ENCODE measurements at places on chromosomes 7 and 10. TPM values are rescaled to one million over a fixed set of nuclear protein-coding genes. Genes with fewer than 3 reads are reported as not detected.
A peak's percentile ranks its signal among the peaks of the same experiment; 100 is the strongest.

The SLC18A3 gene
- not detected for total RNA-seq

The BRAT1 gene
- total RNA-seq, result 20.1 TPM

The SPDYE6 gene
- not detected for total RNA-seq

The ADIRF gene
- 142 TPM for total RNA-seq

DNA sequence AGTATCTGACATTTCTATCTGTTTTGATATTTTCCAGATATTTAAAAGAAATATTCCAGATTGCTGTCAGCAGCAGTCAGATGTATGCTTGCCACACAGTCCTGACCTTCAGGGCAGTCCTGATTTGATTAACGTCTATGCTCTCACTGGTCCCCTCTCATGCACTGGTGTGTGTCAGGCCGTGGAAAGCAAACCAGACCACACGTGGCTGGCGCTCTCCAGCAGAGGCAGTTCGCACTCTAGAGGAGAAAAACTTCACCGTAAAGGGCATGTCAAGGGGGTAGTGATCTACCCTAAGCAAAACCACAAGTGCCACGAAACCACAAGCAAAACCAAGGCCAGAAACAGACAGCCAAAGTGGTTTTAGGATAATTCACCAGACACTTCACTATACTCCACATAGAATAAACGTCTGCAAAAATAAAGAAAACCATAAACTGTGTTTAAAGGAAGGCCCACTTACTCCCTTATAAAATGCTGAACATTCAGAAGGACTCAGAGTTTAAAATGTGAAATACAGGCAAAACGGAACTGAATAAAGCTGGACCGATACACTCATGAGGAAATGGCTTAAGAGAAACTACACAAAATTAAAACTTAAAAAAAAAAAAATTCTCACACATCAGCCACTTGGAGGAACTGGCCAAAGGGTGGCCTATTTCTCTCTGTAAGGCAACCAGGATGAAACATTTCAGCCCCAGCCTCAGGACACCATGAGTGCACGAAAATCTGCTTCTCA, 26.4 kb downstream of the PARP12 start:
- H3K4me1 ChIP-seq, result peaks cover 4% of the 10 kb centered on the region
- H3K27ac ChIP-seq, result no peak overlapping the region
- H3K27me3 ChIP-seq, result no peaks in the 10 kb centered on the region
- DNase-seq, result no peak

DNA sequence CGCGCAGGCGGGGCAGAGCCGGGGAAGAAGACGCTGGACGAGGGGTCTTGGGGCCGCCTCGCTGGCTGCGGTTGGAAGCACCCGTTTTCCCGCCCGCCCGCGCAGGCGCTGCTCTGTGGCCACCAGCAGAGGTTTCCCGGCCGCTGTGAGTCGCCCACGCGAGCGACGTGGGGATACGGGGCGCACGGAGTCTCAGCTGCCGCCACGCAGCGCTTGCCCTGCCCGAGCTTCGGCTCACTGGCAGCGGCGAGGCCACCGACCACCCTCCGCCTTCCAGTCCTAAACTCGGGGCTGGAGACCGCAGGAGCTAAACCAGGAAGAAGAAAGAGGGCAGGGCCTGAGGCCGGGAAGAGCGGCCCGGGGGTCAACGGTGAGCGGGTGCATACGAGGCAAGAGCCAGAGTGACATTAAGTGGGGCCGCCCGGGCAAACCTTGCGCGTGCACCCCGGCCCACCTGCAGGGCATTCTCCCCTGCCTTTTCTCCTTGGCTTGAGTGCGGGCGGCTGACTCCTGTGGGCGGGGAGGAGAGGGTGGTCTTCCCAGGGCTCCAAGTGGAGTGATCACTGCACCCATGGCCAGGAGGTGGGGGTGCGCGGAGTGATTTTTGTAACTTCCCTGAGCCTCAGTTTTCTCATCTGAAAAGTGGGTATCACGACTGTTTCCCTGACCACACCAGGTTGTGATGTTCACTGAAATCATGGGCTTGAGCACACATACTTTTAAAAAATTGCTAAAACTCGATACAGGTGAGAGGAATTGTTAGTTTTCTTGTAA, 7.1 kb upstream of the EMX2 start:
- no peak overlapping the region for H3K4me3 ChIP-seq
- H3K27me3 ChIP-seq, result peaks cover 74% of the 10 kb centered on the region
- H3K27ac ChIP-seq, result no peak overlapping the region
- H3K4me1 ChIP-seq, result no peaks in the 10 kb centered on the region
- DNase-seq, result no peak
- no peaks in the 10 kb centered on the region for H3K36me3 ChIP-seq

- DNase-seq, result no peak
- H3K36me3 ChIP-seq, result peaks cover 20% of the 10 kb centered on the region
- no peak overlapping the region for H3K27ac ChIP-seq
- H3K4me1 ChIP-seq, result peaks cover 20% of the 10 kb centered on the region
- H3K4me3 ChIP-seq, result no peak overlapping the region
Measured at GRCh38 chr10:131944412-131944811, 37.3 kb downstream of the BNIP3 start.

DNA sequence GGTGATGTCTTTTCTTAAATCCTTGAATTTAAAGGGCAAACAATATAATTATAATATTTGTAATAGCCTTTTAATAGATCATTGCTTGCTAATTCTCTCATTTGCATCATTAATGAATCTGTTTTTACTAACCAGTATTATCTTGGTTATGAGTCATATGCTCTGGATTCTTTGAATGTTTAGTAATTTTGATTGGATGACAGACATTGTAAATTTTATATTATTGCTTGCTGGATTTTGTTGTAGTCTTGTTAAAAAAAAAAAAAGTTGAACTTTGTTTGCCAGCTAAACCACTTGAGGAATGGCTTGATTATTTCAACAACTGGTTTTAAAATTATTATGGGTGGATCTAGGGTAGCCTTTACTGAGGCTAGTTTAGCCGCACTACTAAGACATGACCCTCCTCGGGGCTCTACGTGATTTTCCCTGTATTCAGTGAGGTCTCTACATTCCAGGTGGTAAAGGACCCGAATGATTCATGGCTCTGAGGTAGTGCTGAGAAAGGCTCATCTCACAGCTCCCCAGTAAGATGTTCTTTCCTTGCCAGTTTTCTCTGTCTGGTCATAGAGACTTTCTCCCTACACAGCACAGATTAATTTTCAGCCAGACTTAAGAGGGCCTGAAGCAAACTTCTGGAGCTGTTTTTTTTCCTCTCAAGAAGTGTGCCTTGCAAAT, 8.5 kb downstream of the C10orf90 start:
- no peak overlapping the region for H3K27ac ChIP-seq
- peak; percentile 16 for DNase-seq
- no peaks in the 10 kb centered on the region for H3K4me1 ChIP-seq
- H3K27me3 ChIP-seq, result no peaks in the 10 kb centered on the region
- H3K4me3 ChIP-seq, result no peak overlapping the region

DNA sequence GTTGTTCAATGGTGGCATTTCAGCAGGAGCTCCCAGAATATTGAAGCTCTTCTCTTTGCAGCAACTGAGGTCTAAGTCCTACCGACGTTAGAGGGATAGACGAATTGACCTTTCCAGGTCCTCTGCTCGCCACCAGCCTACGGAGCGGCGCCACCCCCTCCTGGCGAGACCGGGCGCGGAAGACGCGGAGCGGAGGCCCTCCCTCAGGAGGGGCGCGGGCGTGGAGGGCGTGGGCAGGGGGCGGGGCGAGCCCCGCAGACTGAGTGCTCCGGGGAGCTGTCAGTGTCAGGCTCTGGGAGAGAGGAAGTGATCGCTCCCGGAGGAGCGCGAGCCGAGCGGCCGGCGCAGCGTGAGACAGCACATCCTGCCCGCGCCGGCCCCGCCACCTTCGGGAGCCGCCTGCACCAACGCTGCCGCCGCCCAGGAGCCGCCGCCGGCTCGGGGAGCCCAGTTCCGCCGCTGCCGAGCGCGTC, at the start of gene DYNC1I1:
Gene DYNC1I1 (plus strand): TSS at position 257 of the 473 bp plus-strand sequence. CDS start 32,176 bp downstream, outside the sequence.
- H3K36me3 ChIP-seq, result no peaks in the 10 kb centered on the region
- H3K4me1 ChIP-seq, result no peaks in the 10 kb centered on the region
- H3K27me3 ChIP-seq, result no peaks in the 10 kb centered on the region

DNA sequence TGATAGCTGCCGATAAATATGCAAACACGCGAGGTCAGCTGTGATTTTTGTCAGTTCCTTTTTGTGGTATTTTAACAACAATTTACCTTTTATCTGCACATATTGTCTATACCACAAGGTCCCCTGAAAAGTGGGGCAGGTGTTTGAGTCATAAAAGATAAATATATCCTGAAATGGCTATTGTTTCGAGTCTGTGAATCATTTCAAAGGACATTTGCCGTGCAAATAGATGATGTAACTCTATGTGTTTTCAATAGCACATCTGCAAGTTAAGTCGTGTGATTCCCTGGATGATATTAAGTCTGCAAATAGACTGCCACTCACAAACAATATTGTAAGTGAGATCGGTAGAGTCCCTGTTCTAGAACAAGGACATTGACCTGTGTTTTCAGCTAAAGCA, 193.0 kb upstream of the PITRM1 start:
- H3K36me3 ChIP-seq, result no peaks in the 10 kb centered on the region
- H3K4me3 ChIP-seq, result no peak overlapping the region
- H3K4me1 ChIP-seq, result no peaks in the 10 kb centered on the region
- no peaks in the 10 kb centered on the region for H3K27me3 ChIP-seq

DNA sequence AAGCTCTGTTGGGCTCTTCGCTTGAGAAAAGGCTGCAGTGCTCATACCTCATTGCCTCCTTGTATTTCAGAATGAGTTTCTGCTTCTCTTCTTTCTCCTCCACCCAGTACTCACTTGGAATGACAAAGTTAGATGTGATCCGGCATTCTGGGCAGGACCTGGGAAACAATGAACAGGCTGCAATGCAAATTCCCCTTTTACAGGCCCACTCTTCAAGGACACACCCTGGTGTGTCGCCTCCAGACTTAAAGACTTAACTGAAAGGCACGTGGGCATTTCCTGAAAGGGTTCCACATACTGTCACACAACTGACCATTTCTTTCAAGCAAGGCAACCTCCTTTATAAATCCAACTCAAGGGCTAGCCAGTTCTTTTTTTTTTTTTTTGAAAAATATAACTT, 23.6 kb downstream of the MKRN1 start:
- H3K27me3 ChIP-seq, result no peaks in the 10 kb centered on the region
- peaks cover 6% of the 10 kb centered on the region for H3K36me3 ChIP-seq
- no peak overlapping the region for H3K27ac ChIP-seq
- no peak overlapping the region for H3K4me3 ChIP-seq
- DNase-seq, result no peak

- no peaks in the 10 kb centered on the region for H3K4me1 ChIP-seq
- H3K4me3 ChIP-seq, result no peak overlapping the region
- no peaks in the 10 kb centered on the region for H3K27me3 ChIP-seq
- H3K36me3 ChIP-seq, result no peaks in the 10 kb centered on the region
Measured at GRCh38 chr10:127983344-127984100, 76.6 kb downstream of the PTPRE start.

- H3K4me1 ChIP-seq, result no peaks in the 10 kb centered on the region
- DNase-seq, result no peak
- H3K36me3 ChIP-seq, result no peaks in the 10 kb centered on the region
- no peak overlapping the region for H3K4me3 ChIP-seq
- H3K27me3 ChIP-seq, result no peaks in the 10 kb centered on the region
Measured at GRCh38 chr7:18132811-18133210, 105.2 kb upstream of the PRPS1L1 start.

DNA sequence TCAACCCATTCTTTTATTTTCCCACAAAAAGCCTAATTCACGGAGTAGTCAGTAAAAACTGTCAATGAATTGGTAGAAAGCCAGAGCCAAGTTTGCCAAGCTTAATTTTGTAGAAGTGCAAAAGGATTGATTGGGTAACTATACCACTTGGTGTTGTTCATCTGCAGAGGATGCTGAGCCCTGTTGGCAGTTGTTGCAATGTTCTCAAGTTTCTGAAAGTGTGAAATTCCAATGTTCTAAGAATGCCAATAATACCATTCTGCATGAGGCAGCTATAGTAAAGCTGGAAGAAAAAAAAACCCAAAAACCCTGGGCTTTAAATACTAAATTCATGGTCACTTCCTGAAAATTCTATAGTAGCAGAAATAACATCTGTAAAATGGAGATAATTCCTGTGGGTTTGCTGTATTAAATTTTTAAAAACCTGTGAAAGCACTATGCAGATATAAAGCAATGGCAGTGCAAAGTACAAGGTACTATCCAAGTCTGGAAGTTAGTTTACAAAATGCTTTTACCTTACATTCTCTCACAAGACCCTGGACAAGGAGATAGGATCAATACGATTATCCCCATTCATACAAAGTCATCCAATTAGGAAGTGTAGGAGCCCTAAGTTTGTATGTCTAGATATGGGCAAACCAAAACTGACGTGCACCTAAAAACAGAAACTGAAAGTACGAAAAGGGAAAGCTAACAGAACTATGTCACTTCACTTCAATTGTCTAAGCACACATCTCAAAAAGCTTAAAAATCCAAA, 6.0 kb upstream of the PON1 start:
- no peaks in the 10 kb centered on the region for H3K36me3 ChIP-seq
- H3K27ac ChIP-seq, result no peak overlapping the region
- DNase-seq, result peak; percentile 16
- no peaks in the 10 kb centered on the region for H3K27me3 ChIP-seq
- peak overlapping the region; percentile 16 for H3K4me3 ChIP-seq

- H3K36me3 ChIP-seq, result no peaks in the 10 kb centered on the region
- DNase-seq, result no peak
- H3K27me3 ChIP-seq, result no peaks in the 10 kb centered on the region
- no peaks in the 10 kb centered on the region for H3K4me1 ChIP-seq
- H3K4me3 ChIP-seq, result no peak overlapping the region
Measured at GRCh38 chr7:49767719-49768118, 5.7 kb upstream of the VWC2 start.

DNA sequence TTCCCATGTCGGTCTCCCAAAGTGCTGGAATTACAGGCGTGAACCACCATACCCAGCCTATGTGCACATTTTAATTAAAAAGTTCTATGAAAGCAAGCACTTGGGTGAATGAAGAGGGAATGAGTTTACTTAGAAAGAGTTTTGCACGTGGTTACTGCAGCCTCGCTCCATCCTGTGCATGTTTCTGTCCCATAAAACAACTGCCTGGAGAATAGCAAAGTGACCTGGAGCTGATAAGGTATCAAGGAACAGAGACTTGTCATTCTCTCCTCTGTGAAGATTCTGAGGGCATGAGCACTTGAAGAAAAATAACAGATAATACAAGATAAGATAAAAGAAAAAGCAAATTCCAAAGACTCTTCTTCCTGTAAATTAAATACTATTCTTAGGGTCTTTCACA, 112.2 kb upstream of the JCAD start:
- H3K4me1 ChIP-seq, result peaks cover 1% of the 10 kb centered on the region
- H3K27ac ChIP-seq, result no peak overlapping the region
- no peak for DNase-seq
- H3K27me3 ChIP-seq, result no peaks in the 10 kb centered on the region
- no peak overlapping the region for H3K4me3 ChIP-seq

- no peak overlapping the region for H3K4me3 ChIP-seq
- peak; percentile 8 for DNase-seq
- no peaks in the 10 kb centered on the region for H3K27me3 ChIP-seq
- H3K27ac ChIP-seq, result no peak overlapping the region
- H3K4me1 ChIP-seq, result no peaks in the 10 kb centered on the region
Measured at GRCh38 chr7:98826811-98827231, 43.0 kb downstream of the TMEM130 start.

GRCh38 chr7:768881-769504, 41.9 kb upstream of the PRKAR1B start:
- peaks cover 12% of the 10 kb centered on the region for H3K36me3 ChIP-seq
- no peak overlapping the region for H3K4me3 ChIP-seq
- peak overlapping the region; percentile 47 for H3K27ac ChIP-seq
- H3K4me1 ChIP-seq, result peaks cover 12% of the 10 kb centered on the region
